CD4-positive, alpha-beta T cell (primary cell): ENCODE measurements at places on chromosomes 16 and 17. TPM values are rescaled to one million over a fixed set of nuclear protein-coding genes. Genes with fewer than 3 reads are reported as not detected.

Gene EPOP
- 0.34 TPM for total RNA-seq

Gene ACBD4
- 24.8 TPM for total RNA-seq

Gene ENPP7
- not detected for total RNA-seq

Gene TVP23A
- not detected for total RNA-seq

Gene SLC5A2
- total RNA-seq, result 4.1 TPM
